Posterior vena cava (tissue), 2 donors: ENCODE measurements at places on chromosomes 16 and 17. TPM values are rescaled to one million over a fixed set of nuclear protein-coding genes. Genes with fewer than 3 reads are reported as not detected.

- DNase-seq: no peak
Measured at GRCh38 chr16:1068451-1068850, 4.1 kb upstream of the SSTR5 start.

- no peak for DNase-seq
Measured at GRCh38 chr16:27774779-27775178, 224.8 kb downstream of the KATNIP start.

DNA sequence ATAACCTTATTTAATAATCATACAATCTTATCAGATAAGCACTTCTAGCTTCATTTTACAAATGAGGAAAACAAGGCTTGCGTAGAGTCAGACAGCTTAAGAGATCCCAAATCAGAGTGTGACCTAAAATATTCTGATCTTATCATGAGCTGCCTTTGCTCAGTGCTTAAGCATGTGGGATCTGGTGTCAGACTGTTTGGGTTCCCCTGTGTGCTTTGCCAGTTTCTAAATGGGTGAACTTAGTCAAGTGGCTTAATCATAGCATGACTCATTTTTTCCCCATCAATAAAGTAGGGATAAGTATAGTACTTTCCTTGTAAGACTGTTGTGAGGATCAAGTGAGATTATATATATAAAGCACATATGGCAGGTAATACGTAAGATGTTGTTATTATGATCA, 612.6 kb upstream of the C16orf82 start:
- DNase-seq: no peak

The ODAD4 gene
- 0.74 TPM for total RNA-seq

DNA sequence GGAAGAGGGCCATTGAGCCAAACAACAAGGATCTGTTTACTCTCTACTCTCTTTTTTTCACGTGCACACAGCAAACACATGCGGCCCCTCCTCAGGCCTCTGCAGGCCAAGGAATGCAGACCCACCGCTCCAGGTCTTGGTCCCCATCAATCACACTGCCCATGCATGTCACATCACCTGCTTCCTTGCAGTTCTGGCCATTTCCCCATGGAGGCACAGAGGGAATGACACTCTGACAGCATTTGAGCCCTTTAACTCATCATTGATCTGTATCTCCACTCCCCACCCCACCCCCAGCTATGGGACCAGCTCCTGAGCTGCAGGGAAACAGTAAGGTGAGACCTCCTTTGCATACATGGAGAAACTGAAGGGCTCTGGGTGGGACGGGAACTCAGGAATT, 45.9 kb upstream of the MEIOC start:
- no peak for DNase-seq

- DNase-seq: no peak
Measured at GRCh38 chr17:4007346-4008081, 43.3 kb upstream of the ATP2A3 start.

DNA sequence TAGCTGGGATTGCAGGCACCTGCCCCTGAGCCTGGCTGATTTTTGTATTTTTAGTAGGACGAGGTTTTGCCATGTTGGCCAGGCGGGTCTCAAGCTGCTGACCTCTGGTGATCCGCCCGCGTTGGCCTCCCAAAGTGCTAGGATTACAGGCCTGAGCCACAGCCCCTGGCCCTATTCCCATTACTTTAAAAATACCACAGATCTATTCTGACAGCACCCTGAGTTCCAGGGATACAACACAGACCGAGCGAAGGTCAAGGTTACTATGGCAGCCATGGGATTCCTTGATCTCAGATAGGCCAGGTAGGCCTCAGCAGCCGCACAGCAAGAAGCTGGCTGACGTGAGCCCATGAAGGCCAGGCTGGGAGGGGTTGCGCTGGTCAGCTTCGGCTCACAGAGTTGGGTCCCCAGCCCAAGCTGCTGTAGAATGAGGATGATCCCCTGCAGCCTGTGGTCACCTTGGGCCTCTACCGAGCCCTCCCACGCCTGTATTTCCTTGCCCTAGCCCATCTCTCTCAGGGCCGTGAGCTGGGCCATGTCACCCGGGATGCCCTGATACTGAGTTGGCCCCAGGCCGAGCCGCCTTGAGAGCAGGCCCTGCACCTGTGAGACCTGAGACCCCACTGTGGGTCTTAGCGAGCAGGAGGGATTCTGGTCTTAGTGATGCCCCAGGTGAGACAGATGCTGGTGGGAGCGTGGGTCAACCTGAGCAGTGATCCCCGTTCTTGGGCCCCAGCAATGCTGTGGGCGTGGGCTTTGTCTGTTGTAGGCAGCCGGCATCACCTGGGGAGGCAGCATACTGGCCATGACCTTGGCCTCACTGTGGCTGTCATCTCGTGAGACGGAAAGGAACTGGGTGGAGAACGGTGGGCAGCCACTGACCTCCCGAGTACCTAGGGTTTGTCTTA, 16.9 kb upstream of the RNF213 start:
- no peak for DNase-seq

The SNAI3 gene
- total RNA-seq: 0.43 TPM

DNA sequence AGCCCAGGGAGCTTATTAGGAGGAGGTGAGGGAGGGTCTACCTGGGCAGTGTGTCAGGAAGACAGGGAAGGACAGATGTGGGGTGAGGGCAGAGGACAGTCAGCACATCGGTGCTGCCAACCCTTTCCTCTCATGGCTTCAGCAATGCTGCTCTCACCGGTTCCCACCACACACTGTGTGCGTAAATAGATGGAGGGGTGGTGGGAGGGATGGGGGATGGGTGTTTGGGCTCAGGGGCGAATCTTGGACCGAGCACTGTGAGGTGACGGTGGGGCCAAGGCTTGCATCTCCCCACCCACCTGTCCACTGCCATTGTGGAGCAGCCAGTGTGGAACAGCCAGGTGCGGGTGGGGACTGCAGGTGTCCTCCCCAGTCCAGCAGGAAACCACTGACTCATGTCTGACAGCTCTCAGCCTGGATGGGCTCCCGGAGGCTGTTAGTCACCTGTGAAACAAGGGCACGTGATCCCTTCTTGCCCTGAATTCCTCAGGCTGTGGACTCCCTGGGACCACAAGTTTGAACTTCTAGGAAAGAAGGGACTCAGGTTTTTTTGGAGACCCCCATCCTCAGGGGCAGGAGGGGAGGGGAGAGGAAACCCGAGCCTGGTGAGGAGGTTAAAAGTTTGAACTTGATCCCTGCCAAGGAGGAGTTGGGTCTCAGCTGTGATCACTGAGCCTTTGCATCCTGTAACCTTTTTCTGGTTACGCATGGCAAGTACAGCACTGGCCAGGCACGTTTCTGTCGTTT, 42.7 kb upstream of the SMPD3 start:
- DNase-seq: no peak

- DNase-seq: peak; percentile 63
Measured at GRCh38 chr16:23516366-23517137, 6.3 kb upstream of the GGA2 start.

- no peak for DNase-seq
Measured at GRCh38 chr17:81551458-81552243, 502 bp downstream of the FAAP100 start.

DNA sequence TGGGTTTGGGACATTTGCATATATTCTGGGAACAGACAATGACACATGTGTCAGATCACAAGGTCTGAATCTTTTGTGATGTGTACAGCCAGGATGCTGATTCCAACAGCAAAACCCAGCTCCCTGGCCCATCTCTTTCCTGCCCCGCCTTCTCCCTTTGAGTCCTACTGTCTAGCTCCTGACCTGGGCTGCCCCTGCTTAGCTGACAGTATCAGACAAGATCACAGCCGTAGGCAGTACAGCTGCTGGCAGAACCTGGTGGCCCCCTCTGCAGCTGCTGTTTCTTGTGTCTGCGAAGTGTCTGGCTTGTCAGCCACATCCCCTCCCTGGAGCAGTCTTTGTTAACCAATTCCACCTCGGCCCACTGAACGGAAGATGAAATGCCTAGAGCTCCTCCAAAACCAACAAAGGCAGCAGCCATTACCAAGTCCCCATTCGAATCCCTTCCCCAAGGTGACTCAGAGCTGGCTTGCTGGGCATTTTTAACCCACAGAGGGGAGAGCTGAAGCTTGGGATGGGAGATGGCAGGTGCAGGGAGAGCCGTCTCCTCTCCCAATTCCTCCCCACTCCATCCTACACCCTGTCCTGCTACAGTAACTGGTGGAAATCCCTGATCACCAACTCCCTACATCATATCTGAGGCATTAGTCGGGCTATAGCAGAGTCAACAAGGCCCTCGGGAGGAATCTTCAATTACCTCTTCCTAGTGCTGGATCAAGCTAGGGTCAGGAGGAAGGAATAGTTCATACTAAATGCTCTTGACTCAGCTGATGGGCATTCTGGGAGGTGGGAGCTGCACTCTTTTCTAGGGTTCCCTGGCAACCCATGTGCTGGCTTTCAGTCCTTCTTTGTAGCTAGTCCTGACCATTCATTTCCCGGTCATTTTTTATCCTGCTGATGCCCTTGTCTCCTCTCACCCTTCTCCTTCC, 5.8 kb downstream of the PIPOX start:
- no peak for DNase-seq

The MEAK7 gene
- 16.7 TPM for total RNA-seq

The SLC16A11 gene
- total RNA-seq: 0.52 TPM

The KRT33A gene
- total RNA-seq: not detected

GRCh38 chr17:7404737-7405349, 946 bp upstream of the TMEM256 start:
- DNase-seq: peak; percentile 89

The BCO1 gene
- total RNA-seq: not detected

GRCh38 chr17:68587026-68587425, 14.1 kb downstream of the FAM20A start:
- no peak for DNase-seq

The EVI2A gene
- total RNA-seq: 5.5 TPM

The MYLK3 gene
- total RNA-seq: 0.97 TPM

The RNF112 gene
- total RNA-seq: 12.6 TPM

DNA sequence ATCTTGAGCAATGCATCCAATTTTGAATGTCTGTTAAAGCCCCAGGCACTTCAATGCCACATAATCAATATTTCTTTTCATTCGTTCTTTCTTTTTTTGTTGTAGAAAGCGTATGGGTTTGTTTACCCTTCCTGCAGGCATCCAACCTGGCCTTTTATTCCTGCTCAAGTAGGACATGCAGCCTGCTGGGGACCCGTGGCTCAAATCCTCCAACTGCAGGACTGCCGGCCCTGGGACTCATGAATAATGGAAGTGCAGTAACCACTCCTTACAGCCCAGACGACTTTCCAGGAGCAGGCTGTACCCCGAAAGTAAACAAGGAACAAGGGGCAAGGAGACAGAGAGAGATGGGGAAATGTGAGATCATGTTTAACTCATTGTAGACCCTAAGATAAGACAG, 126.4 kb downstream of the SALL1 start:
- DNase-seq: no peak

DNA sequence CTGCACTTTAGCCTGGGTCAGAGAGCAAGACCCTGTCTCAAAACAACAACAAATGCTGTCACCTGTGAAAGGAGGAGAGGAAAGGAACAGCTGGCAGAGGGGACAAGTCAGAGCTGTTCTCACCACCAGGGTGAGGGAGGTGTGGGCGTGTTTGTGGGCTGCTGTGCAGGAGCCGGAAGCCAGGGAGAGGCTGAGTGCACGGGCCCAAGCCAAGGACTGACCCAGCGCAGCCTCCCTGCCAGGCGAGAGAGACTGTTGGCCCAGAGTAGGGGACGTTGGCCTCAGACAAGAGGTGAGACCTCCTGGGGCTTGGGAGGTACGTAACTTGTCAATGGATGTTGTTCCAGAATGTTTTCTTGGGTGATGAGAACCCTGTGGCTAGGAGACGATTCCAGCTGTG, 10.7 kb downstream of the SPNS2 start:
- no peak for DNase-seq

The PDIA2 gene
- total RNA-seq: 0.88 TPM
